WTC11 (cell line): ENCODE measurements at places on chromosomes 4 and X. TPM values are rescaled to one million over a fixed set of nuclear protein-coding genes. Genes with fewer than 3 reads are reported as not detected.

- DNase-seq: no peak
These were observed 186.8 kb downstream of the NDST4 start for GRCh38 chr4:114926583-114926982.

- DNase-seq: no peak
These were observed 30.8 kb downstream of the ASB5 start for GRCh38 chr4:176238157-176238610.

The TRIM75 gene
- total RNA-seq: not detected in 3 replicates

- no peak for DNase-seq
These were observed 42.9 kb upstream of the TMPRSS11B start for GRCh38 chr4:68288393-68288740.

GRCh38 chr4:117907646-117908045 is 126.6 kb upstream of the NDST3 start:
- DNase-seq: no peak

GRCh38 chr4:99405433-99406115 is 29.6 kb downstream of the ADH7 start:
- peak; percentile 78 for DNase-seq

- DNase-seq: no peak
These were observed 211.9 kb upstream of the KIT start for GRCh38 chr4:54445866-54446265.
